Stimulated activated CD8-positive, alpha-beta memory T cell treated with anti-CD3 and anti-CD28 coated beads, Interleukin-15, amount 100 ng/mL, for 48 hours (primary cell): ENCODE measurements at places on chromosomes 6 and 20.
A peak's percentile ranks its signal among the peaks of the same experiment; 100 is the strongest.

- no peak for DNase-seq
These were observed 75.2 kb upstream of the CITED2 start for GRCh38 chr6:139449611-139450000.

DNA sequence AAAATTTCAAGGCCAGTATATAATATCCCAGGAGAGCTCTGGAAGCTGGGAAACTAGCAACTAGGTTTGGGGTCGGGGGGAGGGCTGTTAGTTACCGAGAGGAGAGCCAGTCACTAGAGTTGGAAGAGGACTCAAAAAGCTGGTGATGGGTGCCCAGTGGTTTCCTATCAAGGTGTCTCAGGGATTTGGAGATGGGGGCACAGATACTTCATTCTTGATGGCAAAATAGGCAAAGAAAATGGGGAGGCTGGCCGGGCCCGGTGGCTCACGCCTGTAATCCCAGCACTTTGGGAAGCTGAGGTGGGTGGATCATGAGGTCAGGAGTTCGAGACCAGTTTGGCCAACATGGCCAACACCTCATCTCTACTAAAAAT is 805 bp downstream of the PHF1 start:
- no peak for DNase-seq

GRCh38 chr6:108174371-108175175 is 8.8 kb downstream of the NR2E1 start:
- no peak for DNase-seq

DNA sequence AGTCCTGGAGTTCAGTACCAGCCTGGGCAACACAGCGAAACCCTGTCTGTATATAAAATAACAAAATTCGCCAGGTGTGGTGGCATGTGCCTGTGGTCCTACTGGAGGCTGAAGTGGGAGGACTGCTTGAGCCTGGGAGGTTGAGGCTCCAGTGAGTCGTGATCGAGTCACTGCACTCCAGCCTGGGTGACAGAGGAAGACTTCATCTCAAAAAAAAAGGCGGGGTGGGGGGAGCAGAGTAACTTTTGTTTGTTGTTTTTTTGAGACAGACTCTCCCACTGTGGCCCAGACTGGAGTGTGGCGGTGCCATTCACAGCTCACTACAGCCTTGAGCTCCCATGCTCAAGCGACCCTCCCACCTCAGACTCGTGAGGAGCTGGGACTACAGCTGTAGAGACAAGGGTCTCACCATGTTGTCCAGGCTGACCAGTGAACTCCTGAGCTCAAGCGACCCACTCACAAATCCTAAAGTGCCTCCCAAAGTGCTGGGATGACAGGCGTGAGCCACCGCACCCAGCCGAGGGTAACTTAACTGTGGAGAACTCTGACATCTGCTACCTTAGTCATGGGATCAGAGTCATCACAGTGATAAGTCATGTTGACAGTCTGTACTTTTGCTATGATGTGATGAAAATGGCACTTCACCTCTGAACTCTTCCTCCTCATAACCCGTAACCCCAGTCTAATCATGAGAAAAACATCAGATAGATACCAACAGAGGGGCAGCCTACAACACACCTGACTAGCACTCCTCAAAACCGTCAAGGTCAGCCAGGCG is 16.5 kb downstream of the PEDS1 start:
- DNase-seq: no peak

GRCh38 chr6:74936886-74937285 is 269.0 kb downstream of the COL12A1 start:
- no peak for DNase-seq

DNA sequence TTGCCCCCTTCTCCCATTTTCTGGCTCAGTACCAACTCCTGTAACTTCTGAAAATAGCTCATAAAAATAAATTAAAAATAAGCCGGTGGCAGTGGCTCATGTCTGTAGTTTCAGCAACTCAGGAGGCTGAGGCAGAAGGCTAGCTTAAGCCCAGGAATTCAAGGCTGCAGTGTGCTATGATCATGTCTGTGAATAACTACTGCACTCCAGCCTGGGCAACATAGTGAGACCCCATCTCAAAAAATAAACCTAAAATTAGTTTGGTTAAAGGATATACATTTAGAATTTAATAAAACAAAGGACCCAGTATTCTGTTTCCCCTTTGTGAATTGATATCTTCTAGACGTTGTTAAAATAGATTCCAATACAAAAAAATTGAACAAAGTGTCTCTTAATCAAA is 10.5 kb downstream of the PRDM13 start:
- DNase-seq: no peak

GRCh38 chr6:107931894-107932293 is 26.1 kb downstream of the SEC63 start:
- DNase-seq: no peak

DNA sequence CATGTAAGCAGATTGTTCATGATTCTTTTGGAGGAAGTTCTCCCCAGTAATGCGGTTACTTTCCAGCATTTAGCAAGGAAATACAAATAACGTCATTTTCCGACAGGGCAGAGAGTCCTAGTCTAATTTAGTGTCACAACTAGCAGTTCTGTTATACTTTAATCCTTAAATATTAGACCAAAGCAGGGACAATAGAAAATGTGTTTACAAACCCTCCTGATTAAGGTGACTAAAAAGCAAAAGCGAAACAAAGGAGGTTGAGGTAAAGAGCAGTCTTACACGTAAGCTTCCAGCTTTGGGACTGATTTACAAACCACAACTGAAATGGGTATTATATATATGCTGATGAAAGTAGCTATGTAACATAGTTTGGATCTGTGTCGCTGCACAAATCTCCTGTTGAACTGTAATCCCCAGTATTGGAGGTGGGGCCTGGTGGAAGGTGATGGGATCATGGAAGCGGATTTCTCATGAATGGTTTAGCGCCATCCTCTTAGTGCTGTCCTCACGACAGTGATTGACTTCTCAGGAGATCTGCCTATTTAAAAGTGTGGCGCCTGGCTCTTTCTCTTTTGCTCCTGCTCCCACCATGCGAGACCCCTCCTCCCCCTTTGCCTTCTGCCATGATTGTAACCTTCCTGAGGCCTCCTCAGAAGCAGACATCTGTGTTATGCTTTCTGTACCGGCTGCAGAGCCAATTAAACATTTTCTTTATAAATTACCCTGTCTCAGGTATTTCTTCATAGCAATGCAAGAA is 81.9 kb downstream of the PLCB1 start:
- DNase-seq: no peak

- DNase-seq: peak; percentile 29
These were observed 98.5 kb downstream of the LY86 start for GRCh38 chr6:6686748-6687601.

DNA sequence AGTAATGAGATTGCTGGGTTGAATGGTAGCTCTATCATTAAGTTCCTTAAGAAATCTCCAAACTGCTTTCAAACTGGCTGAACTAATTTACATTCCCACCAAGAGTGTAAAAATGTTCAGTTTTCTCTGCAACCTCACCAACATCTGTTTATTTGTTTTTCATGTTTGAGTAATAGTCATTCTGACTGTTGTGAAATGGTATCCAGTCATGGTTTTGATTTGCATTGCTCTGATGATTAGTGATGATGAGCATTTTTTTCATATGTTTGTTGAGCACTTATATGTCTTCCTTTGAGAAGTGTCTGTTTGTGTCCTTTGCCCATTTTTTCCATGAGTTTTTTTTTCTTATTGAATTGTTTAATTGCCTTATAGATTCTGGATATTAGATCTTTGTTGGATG is 24.9 kb downstream of the DEFB125 start:
- DNase-seq: no peak

DNA sequence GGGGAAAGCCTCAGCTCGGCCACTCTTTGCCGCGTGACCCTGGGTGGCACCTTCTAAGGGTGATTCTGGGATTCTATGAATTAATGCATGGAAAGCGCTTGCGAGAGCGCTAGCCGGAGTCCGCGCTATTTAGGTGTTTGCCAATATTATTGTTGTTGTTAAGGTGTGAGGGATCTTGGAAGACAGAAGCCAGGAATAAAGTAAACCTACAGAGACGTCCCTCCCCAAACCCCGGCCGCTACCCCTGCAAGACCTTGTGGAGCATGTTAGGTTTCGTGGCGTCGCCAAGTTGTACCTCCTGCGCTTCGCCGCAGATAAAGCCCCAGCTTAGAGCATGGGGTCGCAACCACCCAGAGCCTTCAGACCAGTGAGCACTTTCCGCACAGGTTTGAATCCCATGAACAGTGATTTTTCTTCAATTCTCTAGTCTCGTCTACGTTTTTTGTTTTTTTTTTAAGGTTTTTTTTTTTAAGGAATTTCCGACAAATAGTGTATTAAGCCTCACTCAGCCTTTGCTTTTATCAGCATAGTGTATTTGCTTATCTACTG is 16.9 kb upstream of the ZSCAN9 start:
- no peak for DNase-seq

GRCh38 chr20:1298888-1299511 is 29.9 kb downstream of the SDCBP2 start:
- DNase-seq: no peak

GRCh38 chr6:33597551-33598322 is 17.7 kb upstream of the BAK1 start:
- DNase-seq: no peak

- DNase-seq: no peak
These were observed 1.8 kb downstream of the SNRNP48 start for GRCh38 chr6:7591770-7592169.

GRCh38 chr20:63903796-63904561 is 9.1 kb downstream of the DNAJC5 start:
- no peak for DNase-seq

DNA sequence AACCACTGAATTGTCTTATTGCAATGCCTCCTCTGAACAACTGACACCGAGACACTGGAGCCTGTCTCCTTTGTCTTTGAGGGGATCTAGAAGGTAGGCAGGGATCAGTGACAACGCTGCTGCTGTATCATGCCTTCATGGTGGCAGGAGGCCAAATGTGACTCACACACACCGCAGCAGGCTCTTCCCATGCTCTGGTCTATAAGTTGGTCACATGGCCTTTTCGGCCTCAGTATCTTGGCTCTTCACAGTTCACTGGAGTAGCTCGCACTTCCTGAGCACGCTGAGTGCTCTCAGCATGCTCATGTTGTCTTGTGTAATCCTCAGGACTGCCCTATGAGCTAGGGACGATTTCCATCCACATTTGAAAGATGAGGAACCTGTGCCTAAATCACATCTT is 167.4 kb upstream of the PCSK2 start:
- no peak for DNase-seq

DNA sequence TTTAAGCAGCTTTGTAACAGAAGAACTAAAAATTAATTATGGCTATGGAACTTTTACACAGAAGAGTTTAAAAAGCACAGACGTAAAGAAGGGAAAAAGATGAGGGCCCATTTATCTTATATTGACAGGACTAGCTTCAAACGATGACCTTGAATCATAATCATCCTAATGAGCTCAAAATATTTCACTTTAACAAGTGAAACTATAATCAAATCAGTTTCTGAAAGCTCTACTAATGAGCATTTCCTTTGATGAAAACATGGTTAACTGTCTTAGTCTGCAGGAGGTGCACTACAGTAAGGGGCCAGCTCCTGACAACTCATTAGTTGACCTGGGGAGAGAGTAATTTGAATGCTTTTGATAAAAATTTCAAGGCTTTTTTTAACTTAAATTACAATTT is 228.0 kb upstream of the DEFB112 start:
- DNase-seq: no peak
